GM23248 (cell line): ENCODE measurements at places on chromosomes 1 and 21.

DNA sequence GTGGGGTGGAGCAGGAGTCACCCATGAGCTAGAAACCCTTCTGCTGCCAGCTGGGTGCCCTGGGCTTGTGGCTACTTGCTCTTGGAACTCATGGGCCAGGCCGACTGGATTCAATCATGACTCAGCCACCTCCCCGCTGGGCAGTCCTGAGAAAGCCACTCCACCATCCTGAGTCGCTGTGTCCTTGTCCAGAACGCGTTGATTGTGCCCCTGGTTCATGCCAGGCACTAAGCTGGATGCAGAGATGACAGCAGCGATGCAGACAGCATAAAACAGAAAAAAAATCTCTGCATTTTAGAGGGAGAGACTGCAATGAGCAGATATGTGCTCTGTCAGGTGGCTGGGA lies 10.6 kb downstream of the PADI1 start:
- peak; percentile 69 for DNase-seq

DNA sequence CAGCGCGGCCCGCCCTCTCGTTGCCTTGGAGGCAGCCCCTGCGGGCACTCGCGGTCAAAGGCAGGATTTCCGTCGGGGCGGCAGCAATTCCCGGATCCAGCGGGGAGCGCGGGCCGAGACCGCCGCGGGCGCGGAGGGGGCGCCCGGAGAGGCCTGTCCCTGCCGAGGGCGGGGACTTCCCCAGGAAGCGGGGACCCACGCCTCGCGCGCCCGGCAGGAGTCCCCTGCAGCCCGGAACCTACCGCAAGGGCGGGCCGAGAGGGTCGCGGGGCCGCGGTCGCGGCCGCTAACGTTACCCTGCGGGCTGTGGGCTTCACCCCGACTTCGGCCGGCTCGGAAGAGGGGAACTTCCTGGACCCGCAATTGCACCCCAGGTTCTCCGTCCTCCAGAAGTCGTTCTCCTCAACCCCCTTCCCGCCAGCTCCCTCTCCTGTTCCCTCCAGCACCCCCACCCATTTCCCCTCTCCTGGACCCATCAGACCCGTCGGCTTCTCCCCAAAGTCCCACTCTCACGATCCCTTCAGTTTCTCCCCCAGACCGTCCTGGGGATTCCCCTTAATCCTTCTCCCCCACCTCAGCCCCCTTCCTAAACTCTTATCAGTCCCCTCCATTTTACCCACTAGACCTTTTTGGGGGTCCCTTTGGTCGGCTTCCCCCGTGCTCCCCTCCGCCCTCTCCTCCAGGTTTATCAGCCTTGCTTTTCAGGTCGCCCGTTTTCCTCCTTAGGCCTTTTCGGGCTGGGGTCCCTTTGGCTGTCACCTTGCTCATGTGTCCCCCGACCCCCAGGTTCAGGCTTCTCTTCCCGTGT lies 604 bp downstream of the FGR start:
- peak; percentile 61 for DNase-seq

GRCh38 chr1:109396871-109397580 lies 692 bp downstream of the SORT1 start:
- DNase-seq, result no peak

DNA sequence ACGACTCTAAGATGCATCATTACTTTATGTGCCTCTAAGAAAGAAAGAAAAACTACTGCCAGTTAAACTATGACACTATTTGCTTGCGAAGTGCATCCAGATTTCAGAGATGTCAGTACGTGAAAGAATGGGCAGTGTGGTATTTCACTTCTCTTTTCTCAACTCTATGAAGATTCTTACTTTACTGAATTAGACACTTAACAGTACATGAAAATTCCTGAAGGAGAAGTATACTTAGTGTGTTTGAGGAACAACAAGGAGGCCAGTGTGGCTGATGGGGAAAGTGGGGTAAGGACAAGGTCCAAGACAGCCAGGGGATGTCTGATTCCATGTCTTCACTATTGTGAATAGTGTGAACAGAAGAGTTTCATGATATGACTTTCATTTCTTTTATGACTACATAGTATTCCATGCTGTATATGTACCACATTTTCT lies 53.9 kb upstream of the HSD17B7 start:
- DNase-seq, result no peak

GRCh38 chr1:47323599-47324031 lies 9.7 kb upstream of the STIL start:
- DNase-seq, result no peak

GRCh38 chr1:232291681-232292080 lies 338.3 kb downstream of the SIPA1L2 start:
- DNase-seq, result no peak

GRCh38 chr1:3652548-3653285 lies 401 bp downstream of the TP73 start:
- no peak for DNase-seq

- DNase-seq, result no peak
Measured at GRCh38 chr1:232789651-232790050, 15.6 kb upstream of the MAP10 start.

DNA sequence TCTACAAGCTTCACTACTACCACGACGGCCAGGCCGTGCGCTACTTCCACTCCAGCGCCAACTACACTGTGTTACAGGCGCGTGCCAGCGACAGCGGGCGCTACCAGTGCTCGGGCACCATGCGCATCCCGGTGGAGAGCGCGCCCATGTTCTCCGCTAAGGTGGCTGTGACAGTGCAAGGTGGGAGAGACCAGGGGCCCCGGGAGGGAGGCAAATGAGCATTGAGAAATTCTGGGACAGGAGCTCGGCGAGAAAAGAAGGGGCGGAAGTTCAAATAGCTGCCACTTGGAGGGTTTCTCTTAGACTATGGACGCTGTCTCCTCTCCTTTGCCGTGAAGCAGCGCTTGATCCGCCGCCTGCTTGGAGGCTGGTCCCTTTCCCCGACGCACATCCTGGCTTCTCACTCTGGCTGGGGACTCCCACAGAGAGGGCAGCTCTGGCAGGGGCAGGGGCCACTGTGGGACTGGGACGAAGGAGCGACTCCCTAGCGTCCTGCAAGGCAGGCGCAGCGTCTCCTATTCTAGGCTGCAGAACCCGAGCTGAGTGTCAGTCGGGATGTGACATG lies 4.6 kb downstream of the FCRLB start:
- peak; percentile 80 for DNase-seq

- no peak for DNase-seq
Measured at GRCh38 chr1:174797398-174797797, 202.3 kb upstream of the CACYBP start.

GRCh38 chr1:18697541-18697940 lies 66.9 kb downstream of the PAX7 start:
- no peak for DNase-seq

DNA sequence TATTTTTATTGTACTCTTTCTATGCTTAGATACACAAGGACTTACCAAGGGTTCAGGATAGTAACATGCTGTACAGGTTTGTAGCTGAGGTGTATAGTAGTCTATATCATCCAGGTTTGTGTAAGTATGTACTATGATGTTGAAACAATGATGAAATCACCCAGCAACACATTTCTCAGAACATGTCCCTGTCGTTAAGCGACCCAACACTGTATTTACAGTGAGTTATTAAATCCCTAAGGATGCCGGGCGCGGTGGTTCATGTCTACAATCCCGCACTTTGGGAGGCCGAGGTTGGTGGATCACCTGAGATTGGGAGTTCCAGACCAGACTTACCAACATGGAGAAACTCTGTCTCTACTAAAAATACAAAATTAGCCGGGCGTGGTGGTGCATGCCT lies 21.6 kb upstream of the RCOR3 start:
- DNase-seq, result no peak

GRCh38 chr1:64396817-64397216 lies 73.1 kb upstream of the CACHD1 start:
- DNase-seq, result no peak
